GM13977 (cell line): ENCODE measurements at places on chromosomes 11 and 22.

- no peak for DNase-seq
Observed at GRCh38 chr11:33434294-33434693, 177.1 kb downstream of the HIPK3 start.

GRCh38 chr11:108857382-108857781 lies 192.5 kb downstream of the DDX10 start:
- DNase-seq = no peak

DNA sequence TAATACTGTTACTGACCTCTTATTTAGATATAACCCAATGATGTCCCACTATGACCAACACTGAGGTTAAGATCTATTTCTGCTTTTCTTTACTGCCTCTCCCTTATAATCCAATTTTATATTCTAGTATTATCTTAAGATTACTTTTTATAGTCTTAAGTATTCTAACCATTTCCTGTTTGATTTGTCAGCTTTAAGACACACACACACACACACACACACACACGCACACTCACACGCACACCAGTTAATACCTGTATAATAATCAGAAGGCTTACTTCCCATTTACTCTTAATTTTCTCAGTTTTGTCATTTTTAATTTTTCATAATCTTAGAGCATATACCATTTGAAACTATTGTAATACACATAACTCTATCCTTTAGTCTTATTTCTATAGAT lies 226.0 kb upstream of the C11orf87 start:
- DNase-seq = no peak

DNA sequence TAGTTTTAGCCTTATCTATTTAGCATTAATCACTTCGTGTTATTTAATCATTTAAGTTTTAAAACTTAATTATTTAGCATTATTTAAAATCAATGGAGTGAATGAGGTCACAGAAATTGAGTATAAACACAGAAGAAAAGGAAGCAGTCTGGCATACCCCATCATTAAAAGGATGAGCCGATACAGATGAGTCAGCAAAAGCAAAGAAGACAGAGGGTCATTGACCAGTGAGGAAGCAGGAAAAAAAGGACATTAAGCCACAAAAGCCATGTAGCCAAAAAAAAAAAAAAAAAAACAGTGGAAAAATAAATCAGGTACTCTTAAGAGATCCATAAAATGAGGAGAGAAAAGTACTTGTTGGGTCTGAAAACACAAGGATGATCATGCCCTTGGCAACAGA lies 71.5 kb downstream of the TYR start:
- DNase-seq = no peak

GRCh38 chr11:105023003-105023402 lies at the start of gene CASP5:
Gene CASP5 (minus strand): TSS chr11:105023168. CDS start chr11:105023136, 32 bp downstream.
- DNase-seq = no peak

DNA sequence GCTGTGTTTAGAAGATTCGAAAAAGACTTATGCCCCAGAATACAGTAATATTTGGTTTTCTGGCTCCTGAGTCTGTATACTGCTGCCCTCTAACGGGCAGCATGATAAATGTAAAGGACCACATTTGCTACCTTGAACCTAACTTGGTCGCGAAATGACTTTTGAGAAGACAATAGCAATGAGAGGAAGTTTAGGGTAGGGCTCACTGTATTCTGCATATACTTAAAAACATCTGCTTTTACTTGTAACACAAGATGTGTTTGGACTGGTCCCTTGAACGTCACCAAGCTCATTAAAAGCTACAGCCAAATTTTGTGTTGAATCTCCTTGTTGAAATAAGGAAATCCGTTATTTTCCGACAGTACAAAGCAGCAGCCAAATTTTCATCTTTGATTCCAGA lies 309.1 kb downstream of the SWAP70 start:
- peak; percentile 76 for DNase-seq

DNA sequence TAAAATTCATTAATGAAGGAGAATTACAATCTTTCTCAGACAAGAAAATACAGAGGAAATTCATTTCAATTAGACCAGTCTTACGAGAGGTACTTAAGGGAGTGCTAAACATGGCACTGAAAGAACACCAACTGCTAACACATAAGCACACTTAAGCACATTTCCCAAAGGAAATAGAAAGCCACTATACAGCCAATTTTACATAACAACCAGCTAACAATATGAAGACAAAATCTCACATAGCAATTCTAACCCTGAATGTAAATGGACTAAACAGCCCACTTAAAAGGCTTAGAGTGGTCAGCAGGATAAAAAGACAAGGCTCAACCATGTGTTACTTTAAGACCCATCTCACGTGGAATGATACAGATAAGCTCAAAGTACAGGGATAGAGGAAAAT lies 339.5 kb upstream of the LUZP2 start:
- DNase-seq = no peak

- DNase-seq = peak; percentile 48
Observed at GRCh38 chr22:44954149-44954548, 55.7 kb downstream of the PHF21B start.

GRCh38 chr11:126570489-126570888 lies 215.0 kb downstream of the ST3GAL4 start:
- no peak for DNase-seq

- DNase-seq = peak; percentile 5
Observed at GRCh38 chr11:39374963-39375698, 2084.3 kb downstream of the LRRC4C start.

- no peak for DNase-seq
Observed at GRCh38 chr11:84580428-84580827, 1046.7 kb downstream of the DLG2 start.

- no peak for DNase-seq
Observed at GRCh38 chr11:73654482-73655021, 8.2 kb downstream of the PLEKHB1 start.

DNA sequence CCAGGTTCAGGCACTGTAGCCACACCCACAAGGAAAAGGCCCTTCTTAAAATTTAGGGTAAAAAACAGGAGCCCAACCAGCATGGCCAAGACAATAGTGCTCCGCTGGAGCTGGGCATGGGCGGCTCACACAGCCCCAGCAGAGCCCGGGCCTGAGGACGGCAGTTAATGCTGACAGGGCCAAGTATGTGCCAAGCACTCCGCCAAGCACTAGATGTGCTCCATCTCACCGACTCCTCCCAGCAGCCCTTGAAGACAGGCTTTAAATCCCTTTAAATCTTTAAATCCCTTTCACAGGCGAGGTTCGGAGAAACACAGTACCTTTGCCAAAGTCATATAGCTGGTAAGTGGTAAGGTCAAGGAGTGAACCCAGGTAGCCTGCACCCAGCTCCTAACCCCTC lies 4.8 kb downstream of the ARFGAP2 start:
- no peak for DNase-seq

- no peak for DNase-seq
Observed at GRCh38 chr11:75132080-75132479, 18.8 kb upstream of the SLCO2B1 start.

GRCh38 chr11:45918331-45918941 lies 759 bp upstream of the PEX16 start:
- DNase-seq = peak; percentile 87

GRCh38 chr22:17336061-17336460 lies 33.2 kb upstream of the CECR2 start:
- peak; percentile 3 for DNase-seq

DNA sequence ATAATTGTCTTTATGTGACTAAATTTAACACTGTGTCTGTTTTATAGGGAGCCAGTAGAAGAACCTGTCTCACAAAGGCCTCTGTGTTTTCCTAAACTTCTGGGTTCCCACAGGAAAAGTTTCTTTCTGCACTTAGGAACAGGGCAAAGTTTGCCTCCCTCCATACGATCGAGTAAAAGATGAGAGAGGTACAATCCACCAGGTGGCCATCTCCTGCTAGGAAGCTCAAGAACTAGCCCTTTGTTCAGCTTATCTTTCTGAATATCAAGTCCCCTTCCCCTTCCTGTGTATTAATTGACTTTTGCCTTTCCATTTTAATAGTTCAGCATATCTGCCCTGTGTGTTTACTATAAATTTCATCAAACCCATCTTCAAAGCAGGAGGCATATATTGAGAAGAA lies 18.0 kb downstream of the CSNK2A3 start:
- DNase-seq = no peak

GRCh38 chr22:17964156-17964555 lies 60.2 kb downstream of the MICAL3 start:
- DNase-seq = no peak

DNA sequence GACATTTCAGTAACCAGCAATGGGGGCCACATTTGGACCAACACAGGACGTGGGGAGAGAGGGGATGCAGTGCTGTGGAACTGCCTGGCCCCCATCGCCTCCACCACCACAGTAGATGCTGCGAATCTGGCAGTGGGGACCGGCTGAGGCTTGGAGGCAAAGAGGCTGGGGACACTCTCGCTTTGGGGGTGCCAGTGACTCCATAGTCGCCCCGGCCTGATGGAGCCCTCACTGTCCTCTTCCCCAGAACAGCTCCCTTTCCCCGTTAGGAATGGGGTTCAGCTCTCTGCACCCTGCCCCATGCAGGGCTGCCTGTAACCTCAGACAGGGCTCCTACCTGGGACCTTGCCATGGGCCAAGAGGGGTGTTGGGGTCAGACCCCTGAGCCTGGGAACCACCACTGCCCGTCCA lies 1.8 kb upstream of the MUC2 start:
- DNase-seq = no peak

DNA sequence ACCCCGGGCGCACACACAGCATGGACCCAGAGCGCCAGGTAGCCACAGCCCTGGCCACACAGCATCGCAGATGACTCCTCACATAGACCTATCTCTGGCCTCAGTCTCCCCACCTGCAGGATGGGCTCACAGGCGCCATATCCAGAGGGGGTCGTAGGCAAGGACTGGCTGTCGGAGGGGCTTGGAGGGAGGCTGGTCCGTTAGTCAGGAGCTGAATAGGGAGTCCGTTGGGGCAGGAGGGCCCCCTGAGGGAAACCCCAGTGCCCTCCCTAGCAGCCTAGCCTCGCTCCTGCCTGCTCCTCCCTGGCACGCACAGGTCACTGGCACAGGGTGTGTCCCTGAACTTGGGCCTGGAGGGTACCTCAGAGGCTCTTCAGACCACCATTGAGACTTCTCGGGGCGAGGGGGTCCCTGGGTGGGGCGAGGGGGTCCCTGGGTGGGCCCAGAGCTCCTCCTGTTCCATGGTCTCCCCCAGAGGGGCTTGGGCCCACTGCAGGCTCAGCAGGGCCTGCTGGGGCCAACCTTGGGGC lies 2.0 kb downstream of the PLXNB2 start:
- no peak for DNase-seq

DNA sequence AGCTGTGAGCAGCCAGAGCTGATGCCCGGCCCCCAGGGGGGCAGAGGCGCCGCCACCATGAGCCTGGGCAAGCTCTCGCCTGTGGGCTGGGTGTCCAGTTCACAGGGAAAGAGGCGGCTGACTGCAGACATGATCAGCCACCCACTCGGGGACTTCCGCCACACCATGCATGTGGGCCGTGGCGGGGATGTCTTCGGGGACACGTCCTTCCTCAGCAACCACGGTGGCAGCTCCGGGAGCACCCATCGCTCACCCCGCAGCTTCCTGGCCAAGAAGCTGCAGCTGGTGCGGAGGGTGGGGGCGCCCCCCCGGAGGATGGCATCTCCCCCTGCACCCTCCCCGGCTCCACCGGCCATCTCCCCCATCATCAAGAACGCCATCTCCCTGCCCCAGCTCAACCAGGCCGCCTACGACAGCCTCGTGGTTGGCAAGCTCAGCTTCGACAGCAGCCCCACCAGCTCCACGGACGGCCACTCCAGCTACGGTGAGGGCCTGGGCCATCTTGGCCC lies 6.1 kb downstream of the CDC42EP1 start:
- peak; percentile 59 for DNase-seq

- peak; percentile 37 for DNase-seq
Observed at GRCh38 chr11:58629857-58630256, 7.4 kb downstream of the CNTF start.

DNA sequence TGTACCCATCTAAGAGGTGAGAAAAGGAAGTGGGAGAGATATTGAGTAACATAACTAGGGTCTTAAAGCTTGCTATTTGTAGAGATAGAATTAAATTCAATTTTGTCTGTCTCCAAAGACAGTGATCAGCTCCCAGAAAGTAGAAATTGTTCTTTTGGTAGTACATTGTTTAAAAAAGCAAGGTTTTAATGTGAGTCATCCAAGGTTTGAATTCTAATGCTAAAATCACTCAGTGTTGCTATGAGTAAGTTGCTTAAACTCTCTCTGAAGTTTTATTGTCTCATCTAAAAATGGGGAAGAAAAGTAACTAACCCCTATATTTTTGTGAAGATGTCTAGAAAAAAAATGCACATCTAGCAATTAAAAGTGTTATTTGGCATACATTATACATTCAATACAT lies 1004.5 kb upstream of the CCDC90B start:
- DNase-seq = no peak

DNA sequence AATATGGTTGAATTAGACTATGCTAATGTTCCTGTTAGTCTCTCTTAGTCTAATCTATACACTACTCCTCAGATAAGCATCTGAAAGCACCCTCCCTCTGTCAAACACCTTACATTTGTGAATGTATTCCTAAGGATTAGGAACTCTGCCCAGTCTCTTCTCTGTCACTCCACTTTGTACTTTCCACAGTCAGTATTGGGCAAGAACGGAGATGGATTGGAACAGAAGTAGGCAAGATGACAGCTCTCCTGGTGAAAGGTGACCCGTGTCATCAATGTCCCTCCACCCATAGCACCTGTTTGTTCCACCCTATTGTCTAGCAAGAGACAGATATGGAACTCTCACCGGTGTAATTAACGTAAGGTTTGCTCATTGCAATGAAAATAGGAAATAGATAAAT lies 613.8 kb downstream of the CNTN5 start:
- DNase-seq = no peak

DNA sequence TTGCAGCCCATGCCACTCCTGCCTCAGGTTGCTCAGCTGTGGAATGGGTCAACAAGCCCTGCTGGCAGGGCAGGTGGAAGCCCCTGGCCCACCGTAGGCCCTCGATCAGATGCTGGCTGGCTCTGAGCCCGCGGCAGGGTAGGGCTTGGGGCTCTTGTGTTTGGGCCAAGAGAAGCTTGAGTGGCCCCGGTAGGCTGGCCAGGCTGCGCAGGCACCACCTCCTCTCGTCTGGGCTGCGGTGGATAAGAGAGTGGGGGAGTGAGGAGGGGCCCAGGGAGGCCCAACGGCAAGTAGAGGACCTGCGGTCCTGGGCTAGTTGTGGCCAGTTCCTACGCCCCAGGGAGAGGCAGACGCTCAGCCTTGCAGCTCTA lies 115.2 kb downstream of the CEP164 start:
- DNase-seq = no peak

- DNase-seq = no peak
Observed at GRCh38 chr11:12546660-12547059, 127.6 kb upstream of the TEAD1 start.

GRCh38 chr11:122145715-122146274 lies 29.8 kb upstream of the BLID start:
- DNase-seq = no peak

DNA sequence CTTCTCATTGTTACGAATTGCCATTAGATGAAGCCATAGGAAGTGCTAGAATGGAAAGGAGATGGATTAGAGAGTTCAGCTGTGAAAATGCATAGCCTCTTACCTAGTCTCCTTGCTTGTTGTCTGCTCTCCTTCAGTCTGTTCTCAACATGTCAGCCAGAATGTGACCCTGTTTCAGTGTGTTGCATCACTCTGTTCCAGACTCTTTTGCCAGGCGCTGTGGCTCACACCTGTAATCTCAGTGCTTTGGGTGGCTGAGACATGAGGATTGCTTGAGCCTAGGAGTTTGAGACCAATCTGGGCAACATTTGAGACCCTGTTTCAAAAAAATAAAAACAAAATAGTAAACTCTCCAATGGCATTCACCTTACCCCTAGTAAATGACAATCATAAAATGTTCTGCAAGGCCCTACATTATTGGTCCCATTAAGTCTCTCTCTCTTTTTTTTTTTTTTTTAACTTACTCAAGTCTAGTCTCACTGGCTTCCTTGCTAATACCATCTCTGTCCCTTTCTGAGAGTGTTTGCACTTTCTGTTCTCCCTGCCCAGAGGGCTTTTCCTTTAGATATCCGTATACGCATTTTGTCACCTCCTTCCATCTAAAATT lies 39.4 kb downstream of the CYP2R1 start:
- no peak for DNase-seq
